ENCODE measurements at places on chromosomes 2 and 18.

DNA sequence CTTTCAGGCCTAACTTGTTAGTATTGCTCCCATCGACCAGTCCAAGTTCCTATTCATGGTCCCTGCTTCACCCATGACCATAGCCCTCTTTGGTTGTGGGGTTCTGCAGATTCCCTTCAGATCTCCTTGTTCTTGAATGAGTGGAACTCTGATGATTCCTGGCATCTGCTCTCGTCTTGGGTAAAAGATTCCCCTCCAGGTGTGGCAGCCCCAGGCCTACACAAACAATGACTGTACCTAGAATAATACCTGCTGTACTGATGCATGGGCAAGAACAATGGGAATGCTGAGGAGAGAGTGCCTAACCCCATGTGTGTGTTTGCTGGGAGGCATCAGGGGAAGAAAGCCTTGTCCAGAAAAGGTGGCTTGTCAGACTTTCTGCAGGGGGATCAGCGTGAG is 39.2 kb upstream of the MRPL19 start:
- no peak for DNase-seq

GRCh38 chr2:226354434-226354833 is 445.2 kb downstream of the IRS1 start:
- DNase-seq: peak; percentile 74

DNA sequence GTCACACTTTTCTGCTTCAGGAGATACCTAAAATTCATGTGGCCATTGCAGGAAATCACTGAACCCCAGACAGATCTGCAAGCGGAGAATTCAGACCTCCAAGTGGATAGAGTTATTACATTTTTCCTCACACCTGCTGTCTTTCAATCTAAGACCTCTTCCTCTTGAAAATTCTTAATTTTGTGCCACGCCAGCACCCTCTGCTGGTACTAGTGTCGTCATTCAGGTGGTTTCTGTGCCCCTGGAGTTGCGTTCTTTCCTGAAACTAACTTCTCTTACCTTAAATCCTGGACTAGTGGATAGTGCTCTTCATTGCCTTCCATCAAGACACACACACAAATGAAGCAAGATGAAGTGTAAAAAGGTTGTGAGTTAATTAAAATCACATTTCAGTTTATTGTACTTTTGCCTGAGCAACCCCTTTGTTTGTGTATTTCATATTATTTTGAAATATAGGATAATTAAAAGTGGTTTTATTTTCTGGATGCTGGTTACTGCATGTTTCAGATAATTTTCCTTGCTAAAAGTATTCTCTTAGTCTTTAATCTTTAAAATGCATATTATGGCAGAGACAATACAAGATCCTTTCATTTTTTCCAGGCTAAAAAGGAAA is 1.6 kb upstream of the DNER start:
- DNase-seq: no peak

DNA sequence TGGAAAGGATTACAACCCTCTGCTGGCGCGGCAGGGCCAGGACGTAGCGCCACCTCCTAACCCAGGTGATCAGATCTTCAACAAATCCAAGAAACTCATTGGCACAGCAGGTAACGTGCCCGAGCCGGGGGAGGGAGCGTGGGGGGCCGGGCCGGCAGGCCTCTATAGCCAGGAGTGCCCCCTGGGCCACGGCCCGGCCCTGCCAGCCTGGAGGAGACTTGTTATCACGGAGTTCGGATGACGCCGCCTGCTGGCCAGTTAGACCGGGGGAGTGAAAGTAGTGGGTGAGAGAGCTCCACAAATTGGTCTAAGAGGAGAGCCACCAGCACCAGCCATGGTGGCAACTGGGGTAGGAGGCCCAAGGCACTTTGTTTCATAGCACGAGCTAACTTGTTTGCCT is 8.6 kb upstream of the TMEM214 start:
- no peak for DNase-seq

- DNase-seq: no peak
Measured at GRCh38 chr2:149001496-149001895, 37.0 kb upstream of the LYPD6B start.

- DNase-seq: peak; percentile 90
Measured at GRCh38 chr2:41900101-41900577, 147.7 kb upstream of the PKDCC start.

Data from fibroblast of upper back skin (primary cell).